Fibroblast of the aortic adventitia (primary cell): ENCODE measurements at places on chromosomes 12 and 14. TPM values are rescaled to one million over a fixed set of nuclear protein-coding genes. Genes with fewer than 3 reads are reported as not detected.

BEST3 gene
- total RNA-seq: not detected in 2 replicates

- DNase-seq: no peak
Measured at GRCh38 chr12:7035463-7035862, 17.2 kb upstream of the LPCAT3 start.

DNA sequence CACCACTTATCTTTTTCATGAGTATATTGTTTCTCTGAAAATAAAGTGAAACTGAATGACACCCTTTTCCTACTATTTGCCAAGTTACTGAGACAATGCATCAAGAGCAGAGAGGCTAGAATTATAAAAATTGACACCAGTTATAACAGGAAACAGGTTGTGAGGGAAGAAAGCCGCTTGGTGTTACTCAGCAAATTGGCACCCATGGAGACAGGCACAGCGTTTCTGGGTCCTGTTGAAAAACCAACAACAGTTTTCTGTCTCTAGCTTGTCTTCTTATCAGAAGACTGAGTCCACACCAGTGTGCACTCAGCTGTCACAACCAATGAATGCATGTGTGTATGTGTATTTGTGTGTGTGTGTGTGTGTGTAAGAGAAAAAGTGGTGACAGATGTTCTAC, 267.7 kb downstream of the KCNH5 start:
- no peak for DNase-seq

GRCh38 chr14:61488417-61489401, 167.3 kb downstream of the PRKCH start:
- DNase-seq: peak; percentile 69

GRCh38 chr12:119938049-119938667, 50.9 kb upstream of the BICDL1 start:
- peak; percentile 72 for DNase-seq
